ENCODE measurements at places on chromosomes 6 and 20.

- DNase-seq = no peak
Measured at GRCh38 chr6:144006736-144007477, 1.2 kb downstream of the PLAGL1 start.

- DNase-seq = no peak
Measured at GRCh38 chr6:160457823-160458222, 109.6 kb downstream of the SLC22A3 start.

- no peak for DNase-seq
Measured at GRCh38 chr20:33753143-33753542, 21.3 kb downstream of the ZNF341 start.

GRCh38 chr6:10554826-10555225 lies 33.7 kb downstream of the GCNT2 start:
- DNase-seq = no peak

DNA sequence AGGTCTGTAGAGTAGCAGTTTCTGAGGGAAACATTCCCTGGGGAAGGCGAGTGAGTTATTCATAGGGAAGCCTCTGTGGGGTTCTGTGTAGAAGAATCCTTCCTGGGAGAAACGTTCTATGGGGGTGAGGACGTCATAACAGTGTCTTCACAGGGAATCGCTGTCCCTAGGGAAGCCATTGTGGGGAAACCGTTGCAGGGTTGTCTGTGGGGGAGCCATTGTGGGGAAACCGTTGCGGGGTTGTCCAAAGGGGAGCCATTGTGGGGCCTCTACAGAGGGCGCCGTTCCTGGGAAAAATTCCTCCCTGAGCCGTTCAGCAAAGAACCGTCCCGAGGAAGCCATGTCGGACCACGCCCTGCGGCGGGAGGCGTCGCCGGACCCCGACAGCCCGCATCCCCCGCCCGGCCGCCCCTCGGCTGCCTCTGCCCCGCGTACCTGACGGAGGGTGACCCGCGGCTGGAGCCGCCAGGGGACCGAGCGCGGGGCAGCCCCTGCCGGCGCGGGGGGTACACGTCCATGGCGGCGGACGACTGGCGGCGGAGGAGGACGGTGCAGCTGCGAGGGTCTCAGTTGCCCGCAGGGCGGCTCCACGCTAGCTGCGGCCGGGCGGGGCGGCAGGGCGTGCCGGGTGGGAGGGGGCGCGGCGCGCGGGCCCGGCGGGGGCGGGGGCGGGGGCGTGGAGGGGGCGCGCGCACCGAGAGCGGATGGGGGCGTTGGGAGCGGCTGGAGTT lies at the start of gene DNAAF9:
TSS of gene DNAAF9 (minus strand) at position 630 of the 731 bp plus-strand sequence. CDS start at position 518, 112 bp downstream.
- DNase-seq = peak; percentile 27

GRCh38 chr6:26118999-26119398 lies 31.8 kb downstream of the HFE start:
- DNase-seq = no peak

- DNase-seq = no peak
Measured at GRCh38 chr20:9375221-9375681, 139.1 kb upstream of the LAMP5 start.

DNA sequence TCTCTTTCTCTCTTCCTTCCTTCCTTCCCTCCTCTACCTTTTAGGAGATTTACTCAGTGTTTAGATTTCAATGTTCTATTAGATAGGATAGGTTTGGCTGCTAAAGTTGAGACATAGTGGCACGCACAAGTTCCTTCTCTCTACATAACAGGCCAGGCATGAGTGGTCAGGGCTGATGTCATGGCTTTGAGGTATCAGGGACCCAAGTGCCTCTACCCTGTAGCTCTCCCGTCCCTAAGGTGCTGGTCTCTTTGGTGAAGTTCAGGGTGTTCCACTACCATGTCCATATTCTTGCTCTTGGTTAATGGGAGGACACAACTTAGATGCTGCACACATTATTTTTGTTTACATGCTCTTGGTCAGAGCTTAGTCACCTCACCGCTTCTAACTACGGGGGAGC lies 245.3 kb downstream of the QKI start:
- no peak for DNase-seq

Measured in stimulated activated CD8-positive, alpha-beta memory T cell treated with anti-CD3 and anti-CD28 coated beads, Interleukin-4, amount 100 ng/mL, for 1 hour (primary cell).